ENCODE measurements at places on chromosomes 4 and X.

DNA sequence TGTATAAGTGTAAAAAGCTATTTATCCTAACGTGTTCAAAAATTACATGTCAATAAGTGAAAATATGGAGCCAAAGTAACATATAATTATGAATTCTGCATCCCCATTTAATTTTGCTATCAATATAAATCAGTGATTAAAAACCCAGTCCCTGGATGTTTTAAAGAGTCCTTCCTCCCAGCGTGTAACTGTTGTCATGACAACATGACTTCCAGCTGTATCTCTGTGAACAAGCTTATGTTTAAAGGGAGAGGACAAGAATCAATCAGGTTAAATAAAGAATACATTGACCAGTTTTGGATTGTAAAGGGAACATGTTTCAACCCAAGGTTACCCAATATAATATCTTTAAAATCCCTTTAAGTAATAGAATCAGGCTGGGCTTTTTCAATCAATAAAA is 219.7 kb downstream of the NSUN7 start:
- H3K27me3 ChIP-seq: peaks cover 4% of the 10 kb centered on the region
- no peak for DNase-seq
- no peaks in the 10 kb centered on the region for H3K4me1 ChIP-seq
- no peak overlapping the region for H3K27ac ChIP-seq

DNA sequence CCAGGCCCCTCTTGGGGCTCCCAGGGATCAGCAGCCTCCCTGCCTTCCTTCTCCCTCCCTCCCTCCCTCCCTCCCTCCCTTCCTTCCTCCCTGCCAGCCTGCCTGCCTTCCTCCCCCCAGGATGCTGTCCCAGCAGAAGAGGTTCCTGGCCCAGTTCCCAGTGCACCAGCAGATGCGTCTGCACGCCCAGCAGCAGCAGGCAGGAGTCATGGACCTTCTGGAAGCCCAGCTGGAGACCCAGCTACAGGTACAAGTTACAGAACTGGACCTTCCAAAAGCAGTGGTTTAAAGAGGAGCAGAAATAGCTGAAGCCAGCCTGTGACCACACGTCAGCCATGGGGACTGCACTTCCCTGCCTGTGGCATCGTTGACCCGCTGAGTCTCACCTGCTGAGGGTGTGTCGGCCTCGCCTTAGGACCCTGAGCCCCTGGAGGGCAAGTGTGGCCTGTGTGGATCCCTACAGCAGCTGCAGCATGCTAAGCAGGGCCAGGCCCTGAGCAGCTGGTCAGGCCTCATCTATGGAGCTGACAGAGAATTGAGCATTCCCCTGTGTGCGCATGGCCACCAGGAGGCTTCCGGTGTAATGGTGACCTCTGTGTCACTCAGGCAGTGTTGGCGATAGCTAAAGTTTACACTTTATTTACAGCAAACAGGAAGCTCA is 84.7 kb downstream of the CRMP1 start:
- H3K4me1 ChIP-seq: no peaks in the 10 kb centered on the region
- peaks cover 2% of the 10 kb centered on the region for H3K27me3 ChIP-seq
- no peak for DNase-seq

DNA sequence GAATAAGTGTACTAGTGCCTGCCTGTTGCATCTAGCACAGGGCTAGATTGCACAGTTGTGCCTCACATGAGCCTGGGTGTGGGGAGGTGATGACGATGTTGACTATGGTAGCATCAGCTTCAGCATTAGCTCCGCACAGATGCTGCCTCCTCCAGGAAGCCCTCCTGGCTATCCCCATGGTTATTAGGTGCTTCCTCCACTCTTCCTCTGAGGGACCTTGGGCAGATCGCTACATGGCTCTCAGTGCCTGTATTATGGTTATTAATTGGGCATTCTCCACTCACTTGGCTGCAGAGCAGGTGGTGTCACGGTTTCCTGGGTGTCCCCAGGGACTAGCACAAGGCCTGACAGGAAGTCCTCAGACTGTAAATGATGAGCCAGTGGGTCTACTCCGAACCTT is 325.6 kb downstream of the ARHGAP10 start:
- H3K36me3 ChIP-seq: no peaks in the 10 kb centered on the region
- no peaks in the 10 kb centered on the region for H3K27me3 ChIP-seq
- peaks cover 84% of the 10 kb centered on the region for H3K4me1 ChIP-seq
- H3K27ac ChIP-seq: no peak overlapping the region
- no peak for DNase-seq
- H3K4me3 ChIP-seq: no peak overlapping the region

- H3K27me3 ChIP-seq: no peaks in the 10 kb centered on the region
- DNase-seq: no peak
- peak overlapping the region; percentile 43 for H3K27ac ChIP-seq
Measured at GRCh38 chr4:73127839-73128453, 58.4 kb upstream of the COX18 start.

DNA sequence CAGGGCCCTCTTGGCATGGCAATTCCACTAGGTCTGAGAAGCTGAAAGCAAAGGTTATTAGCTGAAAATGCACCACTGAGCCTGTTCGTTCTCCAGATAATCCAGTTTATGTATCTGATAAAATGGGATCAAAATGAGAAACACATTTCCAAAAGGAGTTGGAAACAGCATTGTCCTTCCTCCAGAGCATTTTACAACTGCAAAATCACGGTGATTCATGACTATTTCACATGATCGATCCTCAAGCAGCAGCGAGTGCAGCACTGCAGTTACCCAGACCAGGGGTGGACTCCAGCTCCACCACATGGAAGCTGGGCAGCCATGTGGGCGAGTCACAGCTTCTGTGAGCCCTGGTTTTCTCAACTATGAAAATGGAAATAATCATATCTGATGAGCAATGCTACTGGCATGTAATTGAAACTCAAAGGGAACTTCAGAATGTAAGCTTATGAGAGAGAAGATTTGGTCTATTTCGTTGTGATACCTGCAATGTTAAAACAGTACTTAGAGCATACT is 78.7 kb upstream of the MSX1 start:
- no peaks in the 10 kb centered on the region for H3K27me3 ChIP-seq
- H3K36me3 ChIP-seq: no peaks in the 10 kb centered on the region
- H3K4me1 ChIP-seq: no peaks in the 10 kb centered on the region
- H3K27ac ChIP-seq: no peak overlapping the region

All from activated T-helper 1 cell treated with anti-CD3 and anti-CD28 coated beads, Interleukin-12 subunit alpha, Interleukin-12 subunit beta, Interleukin-2, Interleukin-4 antibody, amounts not matched to agents 30 ng/mL and 10 ng/mL and 1 ng/mL, durations not matched to agents 14 hours and 24 hours and 36 hours (primary cell).